ENCODE measurements at places on chromosomes 16 and 17.

GRCh38 chr17:80947200-80947940, 44.3 kb upstream of the CHMP6 start:
- DNase-seq = no peak

DNA sequence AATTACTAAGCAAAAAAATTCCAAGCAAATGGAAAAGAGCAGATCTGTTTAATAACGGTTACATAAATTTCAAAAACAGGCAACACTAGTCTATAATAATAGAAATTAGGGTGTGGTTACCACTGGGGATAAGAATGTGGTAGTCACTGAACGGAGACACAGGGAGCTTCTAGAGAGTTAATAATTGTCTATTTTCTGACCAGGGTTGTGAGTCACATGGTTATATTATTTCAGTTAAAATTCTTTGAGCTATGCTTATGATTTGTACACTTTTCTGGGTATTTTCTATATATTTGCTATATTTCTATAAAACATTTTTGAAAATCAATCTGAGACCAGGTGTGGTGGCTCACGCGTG, 433.9 kb upstream of the MAF start:
- DNase-seq = no peak

DNA sequence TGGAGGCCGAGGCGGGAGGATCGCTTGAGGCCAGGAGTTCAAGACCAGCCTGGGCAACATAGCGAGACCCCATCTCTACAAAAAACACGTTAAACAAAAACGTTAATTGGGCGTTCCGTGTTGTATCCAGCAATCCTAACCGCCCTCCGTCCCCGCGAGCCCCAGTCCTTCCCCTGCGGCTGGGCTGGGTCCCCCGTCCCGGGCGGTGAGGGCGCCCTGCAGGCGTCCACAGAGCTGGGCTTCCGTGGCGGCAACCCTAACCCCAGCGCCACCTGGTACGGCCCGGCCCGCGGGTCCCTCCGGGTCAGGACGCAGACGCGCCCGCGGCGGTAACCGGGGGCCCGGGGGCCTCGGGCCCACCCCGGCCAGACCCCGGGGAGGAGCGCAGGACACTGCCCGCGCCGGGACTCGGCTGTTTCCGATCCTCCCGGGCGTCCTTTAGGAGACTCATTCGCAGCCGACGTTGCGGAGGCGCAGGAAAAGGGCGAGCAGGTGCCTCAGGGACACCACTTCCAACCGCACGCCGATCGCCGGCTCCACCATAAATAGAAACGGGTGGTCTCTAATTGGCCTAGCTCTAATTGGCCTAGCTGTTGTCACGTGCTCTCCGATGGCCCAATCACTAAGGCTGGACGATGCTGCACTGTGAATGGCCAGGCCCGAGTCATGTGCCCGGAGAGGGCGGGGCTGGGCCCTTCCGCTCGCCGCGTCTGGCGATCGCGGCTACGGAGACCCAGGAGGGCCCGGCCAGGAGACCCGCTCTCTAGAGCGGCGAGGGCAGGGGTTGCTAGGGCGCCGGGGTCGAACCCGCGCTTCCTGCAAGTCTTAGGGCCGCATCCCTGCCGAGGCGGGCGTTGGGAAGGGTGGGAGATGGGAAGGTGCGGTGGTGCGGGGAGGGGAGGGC, 19.0 kb upstream of the CSNK1D start:
- DNase-seq = peak; percentile 99

DNA sequence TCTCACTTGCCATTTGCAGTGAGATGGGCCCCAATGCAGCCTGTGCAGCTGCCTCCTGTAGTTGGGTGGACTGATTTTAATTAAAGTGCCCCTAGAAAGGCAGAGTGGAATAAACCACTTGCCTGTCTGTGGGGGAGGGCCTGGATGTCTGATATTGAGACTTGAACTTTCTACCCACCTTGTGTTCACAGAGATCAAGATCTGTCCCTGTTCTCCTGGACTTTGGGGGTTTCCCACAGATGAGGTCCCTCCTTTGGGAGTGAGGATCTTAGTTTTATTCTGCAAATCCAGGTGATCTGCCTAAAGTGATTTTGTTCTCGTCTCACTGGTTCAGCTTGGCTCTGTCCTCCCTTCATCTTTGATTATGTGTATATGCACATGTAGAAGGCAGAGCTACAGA, 7.7 kb upstream of the DHRS13 start:
- no peak for DNase-seq

GRCh38 chr16:28326881-28327610, 34.7 kb downstream of the SBK1 start:
- peak; percentile 85 for DNase-seq

- DNase-seq = no peak
These were observed 250.4 kb upstream of the PMFBP1 start for GRCh38 chr16:72422308-72422897.

- DNase-seq = no peak
These were observed 92.4 kb upstream of the RPH3AL start for GRCh38 chr17:444879-445454.

DNA sequence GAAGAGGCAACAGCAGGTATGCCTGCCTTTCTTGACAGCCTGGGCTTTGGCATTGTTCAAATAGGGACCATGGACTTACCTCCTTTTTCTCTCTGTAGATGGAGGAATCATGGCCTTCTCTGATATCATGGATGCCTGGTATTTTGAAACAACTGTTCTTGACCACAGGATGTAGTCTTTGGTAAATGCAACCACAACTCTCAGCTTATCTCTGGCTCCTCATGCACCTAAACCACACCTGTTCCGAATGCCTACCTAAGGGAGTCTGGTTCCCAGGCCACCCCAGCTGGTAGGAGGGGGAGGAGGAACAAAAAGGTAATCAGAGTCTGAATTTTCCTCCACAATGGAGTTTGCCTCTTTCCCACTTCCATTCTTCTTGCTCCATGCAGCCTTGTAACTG, 18.8 kb downstream of the CDK5RAP3 start:
- no peak for DNase-seq

GRCh38 chr17:39655105-39655504, 10.0 kb upstream of the TCAP start:
- DNase-seq = no peak

DNA sequence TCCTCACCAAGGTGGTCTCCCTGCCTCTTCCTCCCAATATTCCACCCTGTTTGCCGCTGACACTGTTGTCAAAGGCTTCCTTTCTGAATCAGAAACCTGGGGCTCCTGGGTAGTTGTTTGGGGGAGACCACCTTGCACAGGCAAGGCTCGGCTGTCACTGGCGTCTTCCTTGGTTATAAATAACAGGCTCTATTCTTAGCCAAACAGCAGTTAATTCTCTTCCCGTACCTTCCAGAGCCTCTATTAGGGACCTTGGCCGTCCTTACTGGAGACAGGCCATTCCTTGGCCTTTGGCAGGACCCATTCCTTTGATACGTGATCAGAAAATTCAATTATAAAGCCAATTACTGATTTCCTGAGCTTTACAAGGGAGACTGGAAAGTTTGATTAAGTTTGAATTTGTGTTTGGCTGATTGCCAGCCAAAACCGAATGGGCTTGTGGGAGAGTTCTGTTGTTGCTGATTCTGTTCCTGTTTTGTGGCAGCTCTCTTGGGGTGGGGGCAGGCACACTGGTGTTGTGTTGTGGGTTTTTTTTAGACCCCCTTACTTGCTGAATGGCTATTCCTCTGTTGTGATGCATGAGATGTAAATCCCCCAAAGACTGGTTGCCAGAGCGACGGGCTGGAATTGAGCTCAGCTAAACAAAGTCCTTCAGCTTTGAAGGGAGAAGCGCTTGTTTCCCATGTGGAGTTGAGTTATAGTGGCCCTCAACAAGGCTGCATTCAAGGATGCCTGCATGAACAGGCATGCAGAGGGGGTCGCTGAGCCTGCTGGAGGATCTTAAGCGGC, 104.6 kb downstream of the GNAO1 start:
- DNase-seq = no peak

- no peak for DNase-seq
These were observed 38.3 kb upstream of the HAPSTR1 start for GRCh38 chr16:9053006-9053601.

- no peak for DNase-seq
These were observed 492.2 kb downstream of the WWOX start for GRCh38 chr16:78591682-78592103.

- no peak for DNase-seq
These were observed 4.0 kb upstream of the FA2H start for GRCh38 chr16:74778646-74779045.

GRCh38 chr17:80877729-80878303, 113.8 kb upstream of the CHMP6 start:
- DNase-seq = no peak

DNA sequence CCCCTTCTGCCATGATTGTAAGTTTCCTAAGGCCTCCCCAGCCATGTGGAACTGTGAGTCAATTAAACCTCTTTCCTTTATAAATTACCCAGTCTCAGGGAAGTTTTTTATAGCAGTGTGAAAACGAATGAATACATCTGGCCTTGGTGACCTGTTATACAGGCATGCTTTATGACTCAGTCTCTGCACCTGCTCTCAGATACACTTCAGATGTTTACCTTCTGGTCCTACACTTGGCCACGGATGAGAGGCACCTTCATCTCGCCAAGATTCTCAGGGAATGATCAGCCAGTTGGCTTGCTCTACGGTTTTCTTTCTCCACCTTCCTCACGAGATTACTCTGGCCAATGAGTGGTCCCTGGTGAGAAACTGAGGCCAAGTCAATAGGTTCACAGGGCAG, 304.7 kb downstream of the CA10 start:
- no peak for DNase-seq

- peak; percentile 50 for DNase-seq
These were observed at the start of gene GNAO1 for GRCh38 chr16:56191156-56191815. Gene GNAO1, plus strand, starts transcription at chr16:56191489. Its CDS starts 747 bp downstream, at chr16:56192236.
